Mesothelial cell of epicardium (in vitro differentiated cells): ENCODE measurements at places on chromosomes 16 and 17. TPM values are rescaled to one million over a fixed set of nuclear protein-coding genes. Genes with fewer than 3 reads are reported as not detected.

Gene CCL4
- not detected in 3 replicates for total RNA-seq

Gene TBC1D3D
- 0.72 to 1.3 TPM (median 1.0 TPM) in 3 replicates for total RNA-seq

Gene MYH8
- not detected in 3 replicates for total RNA-seq

- no peak for DNase-seq
Observed at GRCh38 chr16:31009894-31010584, 399 bp downstream of the STX1B start.

- DNase-seq: no peak
Observed at GRCh38 chr16:87393680-87394055, 1.5 kb downstream of the MAP1LC3B start.

Gene CCL1
- not detected in 3 replicates for total RNA-seq

Gene MYH4
- not detected in 3 replicates for total RNA-seq

DNA sequence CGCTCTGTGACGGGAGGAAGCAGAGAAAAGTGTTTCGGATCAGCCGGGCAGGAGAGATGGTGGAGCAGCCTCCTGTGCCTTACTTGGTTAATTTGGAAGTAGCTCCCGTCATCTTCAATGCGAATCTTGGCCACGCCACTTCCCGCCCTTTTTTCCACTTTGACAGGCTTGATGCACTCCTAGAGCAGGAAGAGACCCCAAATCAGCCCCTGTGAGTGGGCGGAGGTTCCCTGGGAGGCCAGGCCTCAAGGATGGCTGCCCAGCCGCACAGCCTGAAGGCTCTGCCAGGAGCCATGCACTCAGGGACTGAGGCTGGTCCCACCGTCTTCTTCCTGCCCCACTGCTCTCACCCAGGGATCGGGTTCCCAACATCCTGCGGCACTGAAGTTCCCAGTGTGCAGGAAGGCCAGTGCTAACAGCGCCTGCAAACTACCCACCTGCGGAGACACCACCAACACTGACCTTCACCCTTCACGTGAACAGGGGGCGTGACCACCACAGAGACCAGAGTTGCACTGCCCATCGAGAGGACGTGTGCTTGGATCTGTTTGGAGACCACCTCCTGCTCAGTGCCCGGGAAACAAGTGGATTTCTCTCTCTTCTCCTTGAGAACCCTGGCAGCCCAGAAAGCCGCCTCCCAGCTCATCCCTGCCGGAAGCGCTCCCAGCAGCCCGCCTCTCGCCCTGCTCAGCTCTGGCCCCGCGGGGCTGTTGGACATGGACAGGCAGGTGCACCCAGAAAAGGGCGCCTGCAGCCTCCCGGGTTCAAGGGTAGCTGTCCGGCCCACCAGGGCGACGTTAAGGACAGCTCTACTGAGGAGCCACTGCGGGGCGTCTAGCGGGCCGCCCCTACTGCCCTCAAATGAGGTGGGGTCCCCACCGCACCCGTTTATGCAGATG is 988 bp downstream of the CIAO3 start:
- DNase-seq: no peak

DNA sequence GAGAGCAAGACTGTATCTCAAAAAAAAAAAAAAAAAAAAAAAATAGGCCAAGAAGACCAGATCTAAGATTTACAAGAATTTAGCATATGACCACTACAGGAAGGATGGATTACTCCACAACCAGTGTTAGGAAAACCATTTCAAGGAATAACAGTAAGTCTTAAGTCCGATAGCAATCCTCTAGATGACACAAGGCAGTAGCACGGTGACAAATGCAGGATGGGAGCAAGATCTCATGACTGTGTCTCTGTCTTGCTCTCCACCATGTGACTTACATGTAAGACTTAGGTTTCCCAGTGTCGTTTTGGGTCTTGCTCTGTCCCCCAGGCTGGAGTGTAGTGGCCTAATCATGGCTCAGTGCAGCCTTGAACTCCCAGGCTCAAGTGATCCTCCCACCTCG is 27.8 kb downstream of the C16orf96 start:
- no peak for DNase-seq

DNA sequence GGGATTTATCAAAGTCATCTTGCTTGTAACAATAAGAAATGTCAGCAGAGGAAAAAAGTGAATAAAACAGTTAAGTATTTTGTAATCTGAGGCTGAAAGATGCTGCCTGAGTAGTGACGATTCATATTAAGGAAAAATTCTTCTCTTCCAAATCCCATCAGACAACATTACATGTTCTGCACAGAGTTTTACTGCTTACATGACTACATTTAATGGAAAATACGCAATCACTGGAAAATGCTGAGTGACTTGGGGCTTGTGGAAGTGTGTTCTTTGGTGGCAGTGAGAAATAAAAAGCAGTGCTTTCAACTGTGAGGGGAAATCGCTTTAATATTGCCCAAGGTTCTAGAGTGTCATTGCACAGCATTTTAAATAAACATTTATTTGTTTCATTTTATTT is 1025.2 kb upstream of the GOT2 start:
- no peak for DNase-seq

GRCh38 chr17:45149669-45150664 is 1.7 kb downstream of the HEXIM1 start:
- no peak for DNase-seq
